ENCODE measurements at places on chromosomes 6 and 20.

- no peak for DNase-seq
Measured at GRCh38 chr20:22916021-22916842, 118.9 kb upstream of the SSTR4 start.

DNA sequence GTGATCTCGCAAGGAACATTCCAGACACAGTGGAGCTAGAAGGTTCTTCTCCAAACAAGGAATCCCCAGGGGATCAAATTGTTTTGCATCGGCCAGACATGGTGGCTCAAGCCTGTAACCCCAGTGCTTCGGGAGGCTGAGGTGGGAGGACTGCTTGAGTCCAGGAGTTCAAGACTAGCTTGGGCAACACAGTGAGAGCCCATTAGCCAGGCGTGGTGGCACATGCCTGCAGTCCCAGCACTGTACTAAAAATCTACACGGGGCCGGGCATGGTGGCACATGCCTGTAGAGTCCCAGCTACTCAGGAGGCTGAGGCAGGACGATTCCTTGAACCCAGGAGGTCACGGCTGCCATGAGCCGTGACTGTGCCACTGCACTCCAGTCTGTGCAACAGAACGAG lies 15.3 kb downstream of the GMEB2 start:
- no peak for DNase-seq

GRCh38 chr6:26390531-26390930 lies 7.6 kb downstream of the BTN2A2 start:
- no peak for DNase-seq

- no peak for DNase-seq
Measured at GRCh38 chr20:25360631-25361286, 29.9 kb downstream of the ABHD12 start.

- no peak for DNase-seq
Measured at GRCh38 chr6:108518714-108519576, 41.8 kb upstream of the FOXO3 start.

GRCh38 chr6:115896538-115897129 lies 164.1 kb downstream of the FRK start:
- no peak for DNase-seq

DNA sequence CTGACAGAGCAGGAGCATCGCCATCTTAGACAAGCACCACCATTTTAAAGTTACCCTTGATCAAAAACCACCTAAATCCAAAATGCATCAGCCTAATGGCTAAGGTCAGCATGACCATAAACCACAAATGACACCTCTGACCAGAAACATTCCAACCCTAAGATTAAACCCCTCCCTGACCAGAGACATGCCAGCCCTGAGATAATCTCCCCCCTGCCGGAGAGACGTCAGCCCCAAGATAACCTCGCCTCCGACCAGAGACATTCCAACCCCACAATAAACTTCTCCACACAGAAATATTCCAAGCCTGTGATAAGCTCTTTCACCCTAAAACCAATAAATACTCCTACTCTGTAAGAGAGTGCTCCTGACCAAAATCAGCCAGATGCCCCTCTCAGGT lies 53.5 kb downstream of the PXDC1 start:
- no peak for DNase-seq

- no peak for DNase-seq
Measured at GRCh38 chr6:37225350-37226169, 32.0 kb upstream of the TBC1D22B start.

- no peak for DNase-seq
Measured at GRCh38 chr20:20549267-20549612, 163.2 kb downstream of the RALGAPA2 start.

- DNase-seq: no peak
Measured at GRCh38 chr20:41286240-41286851, 31.2 kb downstream of the ZHX3 start.

DNA sequence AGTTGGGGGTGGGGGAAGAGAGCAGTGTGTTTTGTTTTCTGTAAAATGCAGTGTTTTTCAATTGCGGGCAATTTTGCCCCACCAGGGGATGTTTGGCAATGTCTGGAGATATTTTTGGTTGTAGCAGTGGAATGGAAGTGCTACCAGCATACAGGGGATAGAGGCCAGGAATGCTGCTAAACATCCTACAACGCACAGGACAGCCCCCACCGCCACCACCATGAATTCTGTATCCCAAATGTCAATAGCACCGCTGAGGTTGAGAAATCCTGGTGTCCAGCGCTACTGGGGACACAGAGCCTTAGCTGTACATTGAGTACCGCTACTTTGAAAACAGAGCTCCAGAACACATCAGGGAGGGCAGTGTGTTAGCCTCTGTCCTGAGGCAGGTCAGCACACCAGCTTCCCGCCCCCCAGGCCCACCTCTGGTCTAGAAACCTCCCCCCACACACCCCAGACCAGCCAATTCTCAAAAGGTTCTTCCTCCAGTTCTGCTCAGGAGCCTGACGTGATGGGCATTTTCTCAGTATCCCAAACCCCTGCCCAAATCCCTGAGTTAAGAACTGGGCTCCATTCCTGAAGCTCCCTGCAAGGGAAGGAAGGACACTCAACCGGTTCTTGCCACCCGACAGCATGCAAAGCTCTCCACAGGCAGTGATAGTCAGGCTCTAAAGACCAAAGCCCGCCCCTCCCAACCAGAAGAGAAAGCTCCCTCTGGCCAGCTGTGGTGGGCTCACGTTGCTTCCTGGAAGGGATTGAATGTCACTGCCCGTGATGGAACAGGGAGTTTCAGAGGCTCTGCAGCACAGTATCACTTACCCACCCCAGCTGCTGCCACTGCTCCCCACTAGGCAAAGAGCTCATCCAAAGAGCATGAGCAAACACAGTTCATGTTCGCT lies 321.5 kb upstream of the JARID2 start:
- no peak for DNase-seq

GRCh38 chr20:14114065-14114704 lies 118.9 kb downstream of the MACROD2 start:
- no peak for DNase-seq

DNA sequence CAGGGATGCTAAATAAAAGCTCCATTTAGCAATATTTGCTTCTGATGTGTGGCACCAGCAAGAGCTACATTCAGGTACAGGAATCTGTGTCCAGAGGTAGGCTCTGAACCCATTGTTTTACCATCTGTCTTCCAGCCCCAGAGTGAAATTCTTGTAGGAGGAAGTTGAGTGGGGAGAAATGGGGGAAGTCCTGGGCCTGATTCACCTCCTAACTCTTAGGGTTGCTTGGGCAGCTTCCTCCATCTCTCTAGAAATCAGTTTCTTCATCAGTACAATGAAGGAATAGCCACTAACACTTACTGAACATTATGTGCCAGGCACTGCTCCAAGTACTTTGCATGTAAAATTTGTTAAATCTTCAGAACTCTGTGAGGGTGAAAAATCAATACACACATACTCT lies 35.1 kb upstream of the TSPYL1 start:
- no peak for DNase-seq

GRCh38 chr20:19890445-19891051 lies 126.6 kb upstream of the NAA20 start:
- no peak for DNase-seq

GRCh38 chr20:19783966-19784401 lies 25.9 kb downstream of the RIN2 start:
- DNase-seq: no peak

DNA sequence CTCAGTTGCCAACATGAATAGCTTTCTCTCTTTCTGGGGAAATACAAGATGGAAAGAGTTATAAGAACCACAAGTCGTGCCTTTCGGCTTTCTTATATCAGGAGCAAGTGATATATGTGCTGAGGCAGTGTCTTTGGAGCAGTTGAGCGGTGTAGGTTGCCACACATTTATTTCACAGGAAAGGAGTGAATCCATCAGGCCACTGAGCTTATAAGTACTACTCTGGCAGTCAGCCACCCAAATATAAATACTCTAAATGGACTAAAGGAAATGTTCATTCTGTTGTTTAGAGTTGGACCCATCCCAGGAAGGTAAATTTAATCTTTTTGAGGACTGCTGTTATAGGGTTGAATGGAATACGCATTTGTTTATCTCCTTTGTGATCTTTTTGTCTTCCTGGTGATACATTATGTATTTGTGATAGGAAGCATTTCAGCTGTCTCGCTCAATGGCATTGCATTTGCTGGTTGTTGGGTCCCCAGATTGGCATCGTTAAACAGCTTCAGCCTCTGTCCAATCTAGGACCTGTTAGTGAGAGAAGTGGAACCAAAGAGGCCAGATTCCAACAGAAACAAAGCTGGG lies 139.7 kb downstream of the SOBP start:
- DNase-seq: no peak

GRCh38 chr6:164106345-164106769 lies 691.8 kb downstream of the QKI start:
- no peak for DNase-seq

GRCh38 chr20:24389686-24390085 lies 79.7 kb upstream of the SYNDIG1 start:
- DNase-seq: no peak

DNA sequence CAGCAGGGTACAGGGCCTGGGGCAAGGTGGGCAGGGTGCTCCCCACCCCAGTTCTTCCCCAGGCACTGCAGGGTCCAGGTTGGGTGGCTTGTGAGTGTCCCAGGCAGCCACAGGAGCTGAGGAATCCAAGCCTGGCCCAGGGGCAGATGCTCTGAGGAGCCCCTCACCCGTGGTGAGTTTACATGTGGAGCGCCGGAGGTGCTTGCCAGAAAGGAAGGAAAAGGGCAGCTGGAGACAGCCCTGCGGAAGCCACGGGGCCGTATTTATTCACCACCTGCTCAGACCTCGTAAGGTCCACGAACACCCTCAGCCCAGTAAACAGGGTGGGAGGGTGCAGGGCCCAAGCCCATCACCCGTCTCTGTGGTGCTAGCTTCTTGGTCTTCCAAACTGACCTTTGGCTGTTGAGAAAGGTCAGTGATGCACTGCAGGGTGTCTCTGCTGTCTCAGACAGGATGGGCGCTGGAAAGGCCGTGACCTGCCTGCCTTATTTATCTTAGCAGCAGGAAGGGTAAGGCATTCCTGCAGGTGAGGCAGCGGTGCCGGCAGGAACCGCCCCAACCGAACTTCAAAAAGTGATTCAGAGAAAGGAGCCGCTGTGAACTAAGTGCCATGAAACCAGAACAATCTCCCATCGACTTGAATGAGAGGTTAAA lies 4.0 kb upstream of the FRMD1 start:
- DNase-seq: no peak

- no peak for DNase-seq
Measured at GRCh38 chr20:63158845-63159244, 57.1 kb downstream of the YTHDF1 start.

GRCh38 chr6:1739680-1740079 lies 130.0 kb downstream of the FOXC1 start:
- no peak for DNase-seq

DNA sequence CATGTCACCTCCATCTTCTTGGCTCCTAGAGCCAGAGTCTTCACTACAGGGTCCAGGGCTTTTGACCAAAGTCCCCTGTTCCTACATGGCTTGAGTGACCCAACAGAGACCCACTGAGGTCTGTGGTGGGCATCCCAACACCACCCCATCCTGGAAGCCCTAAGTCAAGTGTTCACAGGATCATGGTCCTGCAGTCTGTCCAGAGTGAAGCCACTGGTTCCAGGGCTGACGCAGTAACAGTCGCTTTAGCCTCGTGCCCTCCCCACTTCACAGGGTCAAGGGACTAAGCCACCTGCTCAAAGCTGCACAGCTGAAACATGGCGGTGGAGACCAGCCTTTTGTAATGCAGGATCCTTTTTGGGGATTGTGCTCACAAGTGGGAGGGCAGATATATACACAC lies 133.9 kb downstream of the JPH2 start:
- DNase-seq: no peak

DNA sequence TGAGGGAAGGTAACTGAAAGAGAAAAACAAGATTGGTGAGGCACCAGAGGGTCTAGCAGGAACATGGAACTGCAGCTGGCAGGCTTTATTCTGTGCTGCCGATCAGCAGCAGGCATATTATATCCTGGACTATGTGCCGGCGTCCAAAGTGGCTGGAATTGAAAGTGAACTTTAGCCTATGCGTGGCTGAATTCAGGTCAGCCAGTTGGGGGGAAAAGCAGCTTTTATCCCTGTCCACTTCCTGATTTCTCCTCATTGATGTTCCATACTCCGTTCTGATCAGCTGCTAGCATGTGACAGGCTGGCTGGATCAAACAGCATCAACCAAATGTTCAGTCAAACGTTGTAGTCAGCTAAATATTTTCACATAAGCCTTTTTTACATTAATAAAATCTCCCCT lies 99.0 kb downstream of the CAP2 start:
- DNase-seq: no peak

DNA sequence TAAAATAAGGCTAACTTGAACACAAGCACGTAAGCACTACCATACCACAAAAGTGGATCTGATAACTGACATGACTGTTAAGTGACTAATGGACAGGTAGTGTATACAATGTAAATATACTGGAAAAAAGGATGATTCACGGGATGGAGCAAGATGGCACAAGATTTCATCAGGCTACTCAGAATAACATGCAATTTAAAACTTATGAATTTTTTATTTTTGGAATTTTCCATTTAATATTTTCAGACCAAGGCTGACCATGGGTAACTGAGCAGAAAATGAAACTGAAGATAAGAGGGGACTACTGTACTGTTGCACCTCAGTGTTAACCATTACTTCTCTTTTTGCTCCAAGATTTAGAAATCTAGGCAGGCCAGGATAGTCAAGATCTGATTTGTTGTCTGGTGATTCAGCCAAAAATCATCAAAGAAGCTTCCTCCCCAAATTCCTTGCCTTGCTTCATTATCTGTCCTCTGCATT lies 45.4 kb downstream of the TPBG start:
- DNase-seq: no peak

DNA sequence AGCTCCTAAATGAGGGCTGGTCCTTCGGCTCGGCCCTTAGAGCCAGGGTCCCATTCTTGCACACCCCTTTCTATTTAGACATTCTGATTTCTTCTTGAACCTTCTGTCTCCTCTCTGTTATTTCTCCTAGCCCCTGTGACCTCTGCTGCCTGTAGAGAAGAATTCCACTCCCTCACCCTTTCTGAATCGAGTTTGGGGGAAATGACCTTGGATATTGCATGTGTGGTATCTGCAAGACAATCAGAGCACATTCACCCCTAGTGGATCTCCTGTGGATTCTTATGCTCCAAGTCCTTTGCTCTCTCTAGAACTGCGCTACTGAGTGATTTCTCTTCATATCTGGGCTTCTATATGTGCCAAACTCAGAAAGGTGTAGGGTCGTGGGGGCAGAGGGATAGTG lies 55.0 kb downstream of the SLC35D3 start:
- DNase-seq: no peak

GRCh38 chr20:8078528-8078914 lies 53.5 kb upstream of the PLCB1 start:
- DNase-seq: no peak

DNA sequence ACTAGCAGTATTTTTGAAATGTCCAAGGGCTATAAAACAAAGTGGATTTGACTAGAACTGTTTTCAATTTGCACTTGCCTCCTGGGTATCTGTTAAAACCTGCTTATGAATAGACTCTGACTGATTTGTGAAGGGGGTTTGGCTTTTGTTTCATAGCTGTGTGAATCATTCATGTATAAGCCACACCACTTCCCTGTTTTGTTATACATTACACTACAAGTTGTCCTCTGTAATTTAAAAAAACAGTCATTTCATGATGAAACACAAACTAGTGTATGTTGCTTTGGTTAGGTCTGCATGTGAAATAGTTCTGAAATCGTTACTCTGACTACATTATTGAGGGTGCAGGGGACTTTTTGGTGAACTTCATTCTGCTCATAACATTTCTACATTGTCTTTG lies 121.7 kb downstream of the NKAIN2 start:
- DNase-seq: no peak
